ENCODE measurements at places on chromosomes 13 and 19.

DNA sequence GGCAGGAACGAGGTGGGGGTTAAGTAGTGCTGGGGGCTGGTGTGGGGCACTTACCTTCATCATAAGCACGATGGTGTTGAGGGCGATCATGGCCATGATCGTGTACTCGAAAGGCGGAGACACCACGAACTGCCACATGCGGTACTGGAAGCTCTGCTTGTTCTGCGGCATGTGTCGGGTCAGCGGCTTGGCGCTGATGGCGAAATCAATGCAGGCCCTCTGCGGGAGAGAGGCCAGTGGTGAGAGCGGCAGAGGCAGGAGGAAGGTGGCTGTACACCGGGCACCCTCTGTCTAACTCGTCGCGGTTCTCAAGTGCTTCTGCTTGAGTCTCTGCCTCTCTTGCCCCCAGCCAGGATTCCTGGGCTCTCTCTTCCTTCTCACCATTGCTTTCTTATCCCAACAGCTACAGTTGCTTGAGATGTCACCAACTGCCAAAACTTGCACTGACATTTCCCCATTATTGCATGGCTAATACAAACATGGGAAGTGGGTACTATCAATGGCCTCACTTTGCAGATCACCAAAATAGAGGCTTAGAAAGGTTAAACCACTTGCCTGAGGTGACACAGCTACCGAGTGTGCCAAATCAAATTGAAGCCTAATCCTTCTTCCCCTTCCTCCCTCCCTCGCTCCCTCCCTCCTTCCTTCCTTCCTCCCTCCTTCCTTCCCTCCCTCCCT lies 105.0 kb downstream of the IER2 start:
- DNase-seq = no peak

DNA sequence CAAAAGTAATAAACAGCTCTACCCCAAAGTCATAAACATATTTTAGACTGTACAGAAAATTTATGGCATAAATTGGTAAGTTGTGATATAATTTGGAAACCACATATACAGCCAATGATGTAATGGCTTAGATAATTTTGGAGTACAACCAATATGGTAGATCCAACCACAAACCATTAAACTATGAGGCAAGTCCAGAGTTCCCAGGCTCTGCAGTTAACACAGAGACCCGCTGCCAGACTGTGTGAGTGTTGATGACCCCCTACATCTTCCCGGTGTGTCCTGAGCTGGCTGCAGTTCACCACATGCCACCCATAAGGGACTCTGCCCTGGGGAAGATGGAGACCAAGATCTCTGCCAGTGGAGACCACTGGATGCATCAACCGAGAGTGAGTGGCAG lies 9.9 kb upstream of the SERPINE3 start:
- DNase-seq = no peak

- DNase-seq = no peak
These were observed 944.2 kb downstream of the EFNB2 start for GRCh38 chr13:105591277-105591676.

- DNase-seq = no peak
These were observed 202.3 kb downstream of the NBEA start for GRCh38 chr13:35144166-35144890.

DNA sequence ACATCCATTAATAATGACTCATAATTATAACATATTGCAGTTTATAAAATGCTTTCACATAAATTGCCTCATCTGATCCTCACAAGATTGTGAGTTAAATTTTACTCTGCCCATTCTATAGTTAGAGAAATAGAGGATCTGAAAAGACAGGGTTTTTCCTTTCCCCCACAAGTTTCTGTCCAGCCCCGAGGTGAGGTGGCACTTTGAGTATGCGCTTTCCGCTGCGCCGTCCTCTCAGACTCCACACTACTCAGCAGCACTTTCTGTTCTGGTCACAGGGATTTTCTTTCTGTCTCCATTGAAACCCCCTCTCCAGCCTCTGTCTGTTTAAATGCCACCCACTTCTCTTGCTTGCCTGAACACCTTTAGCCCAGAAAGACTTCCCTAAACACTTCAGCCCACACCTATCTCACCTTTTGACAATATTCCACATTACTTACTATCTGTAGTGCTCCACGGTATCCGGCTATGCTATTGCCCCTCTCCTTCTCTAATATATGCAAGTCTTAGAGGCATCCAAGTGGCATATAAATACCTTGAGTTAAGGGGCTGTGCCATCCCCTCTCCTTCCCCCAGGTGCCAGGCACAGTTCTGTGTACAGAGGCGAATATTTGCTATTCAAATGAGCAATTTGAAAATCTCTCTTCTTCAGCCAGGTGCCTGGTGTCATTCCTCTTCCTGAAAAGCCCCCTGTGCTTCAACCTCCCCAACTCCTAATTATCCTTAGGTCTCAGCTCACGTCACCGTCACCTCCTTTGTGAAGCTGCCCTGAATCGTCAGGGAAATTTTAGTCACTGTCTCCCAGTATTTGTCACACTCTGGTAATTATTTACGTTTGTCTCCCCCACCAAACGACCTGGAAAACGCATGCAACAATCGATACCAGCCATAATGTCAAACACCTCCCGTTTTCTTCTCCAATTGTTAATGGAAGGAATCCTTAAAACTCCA lies 268.7 kb downstream of the NHLRC3 start:
- DNase-seq = no peak

- DNase-seq = no peak
These were observed 19.5 kb upstream of the GAS6 start for GRCh38 chr13:113883314-113883811.

DNA sequence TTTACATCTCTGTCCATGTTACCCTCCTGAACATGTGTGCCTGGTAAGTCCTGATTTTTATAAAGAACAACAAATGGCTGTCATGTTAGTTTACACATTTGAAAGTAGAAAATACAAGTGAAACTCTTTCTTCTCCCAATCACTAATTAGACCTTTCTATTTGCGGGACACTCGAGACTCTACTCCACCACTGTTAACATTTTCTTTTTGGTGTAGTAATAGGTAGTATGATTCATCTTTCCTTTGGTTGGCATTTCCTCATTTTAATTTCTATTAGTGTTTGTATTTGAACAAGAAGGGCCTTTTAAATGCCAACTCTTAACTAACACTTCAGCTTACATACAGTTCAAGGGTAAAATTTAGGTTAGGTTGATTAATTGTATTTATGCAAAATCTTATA lies 371.1 kb downstream of the PCDH9 start:
- DNase-seq = no peak

- DNase-seq = no peak
These were observed 16.3 kb downstream of the DCUN1D2 start for GRCh38 chr13:113474179-113474578.

DNA sequence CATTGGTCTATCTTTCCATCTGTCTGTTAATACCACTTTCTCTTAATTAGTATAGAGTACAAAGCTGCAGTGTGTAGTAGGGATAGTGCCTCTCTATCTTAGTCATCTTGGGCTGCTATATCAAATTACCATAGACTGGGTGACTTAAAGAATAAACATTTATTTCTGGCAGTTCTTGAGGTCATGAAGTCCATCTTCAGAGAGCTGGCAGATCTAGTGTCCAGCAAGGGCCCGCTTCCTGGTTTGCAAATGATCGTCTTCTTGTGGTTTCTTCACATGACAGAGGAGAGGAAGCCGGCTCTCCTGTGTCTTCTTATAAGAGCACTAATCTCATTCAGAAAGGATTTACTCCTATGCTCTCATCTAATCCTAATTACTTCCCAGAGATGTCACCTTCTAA lies 6.1 kb downstream of the ZNF700 start:
- no peak for DNase-seq

- no peak for DNase-seq
These were observed 47.1 kb downstream of the ZNF568 start for GRCh38 chr19:36963280-36963679.

DNA sequence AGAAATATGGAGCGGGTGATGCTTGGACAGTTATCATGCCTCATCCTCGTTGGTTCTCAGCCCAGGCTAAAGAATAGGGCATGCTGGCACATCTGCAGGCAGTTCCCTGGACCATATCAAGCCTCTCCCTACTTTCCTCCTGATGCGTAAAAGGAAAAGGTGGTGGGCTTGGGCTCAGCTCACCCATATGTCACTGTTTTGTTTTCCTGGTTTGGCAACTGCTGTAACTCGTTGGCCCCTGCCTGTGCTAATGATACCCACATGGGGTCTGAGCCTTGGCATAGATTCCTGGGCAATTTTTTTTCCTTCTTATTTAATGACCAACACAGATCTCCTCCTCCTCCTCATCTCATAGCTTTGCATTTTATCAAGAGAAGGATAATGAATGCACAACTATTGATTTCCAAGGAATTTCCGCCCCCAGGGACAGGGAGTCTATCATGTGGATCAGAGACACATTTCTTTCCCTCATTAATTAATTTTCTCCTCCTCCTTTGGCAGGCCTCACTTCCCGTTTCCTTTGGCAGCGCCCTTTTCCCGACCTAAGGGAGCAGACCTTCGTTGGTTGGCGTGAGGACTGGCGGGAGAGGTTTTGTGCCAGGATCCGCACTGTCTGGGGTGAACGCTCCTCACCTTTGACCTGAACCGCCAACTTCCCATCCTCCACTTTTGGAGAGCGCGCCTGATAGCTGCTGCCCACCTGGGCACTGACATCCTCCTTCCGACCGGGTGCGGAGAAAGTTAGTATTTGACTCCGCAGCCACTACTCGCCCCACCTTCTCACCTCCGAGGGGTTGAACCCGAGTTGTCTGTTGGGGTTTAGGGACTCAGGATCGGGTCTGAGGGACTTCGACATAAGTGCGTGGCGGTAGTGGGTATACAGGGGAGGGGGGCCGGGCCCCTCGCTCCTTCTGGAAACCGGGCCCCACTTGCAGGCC lies 3.4 kb upstream of the POU4F1 start:
- DNase-seq = no peak

DNA sequence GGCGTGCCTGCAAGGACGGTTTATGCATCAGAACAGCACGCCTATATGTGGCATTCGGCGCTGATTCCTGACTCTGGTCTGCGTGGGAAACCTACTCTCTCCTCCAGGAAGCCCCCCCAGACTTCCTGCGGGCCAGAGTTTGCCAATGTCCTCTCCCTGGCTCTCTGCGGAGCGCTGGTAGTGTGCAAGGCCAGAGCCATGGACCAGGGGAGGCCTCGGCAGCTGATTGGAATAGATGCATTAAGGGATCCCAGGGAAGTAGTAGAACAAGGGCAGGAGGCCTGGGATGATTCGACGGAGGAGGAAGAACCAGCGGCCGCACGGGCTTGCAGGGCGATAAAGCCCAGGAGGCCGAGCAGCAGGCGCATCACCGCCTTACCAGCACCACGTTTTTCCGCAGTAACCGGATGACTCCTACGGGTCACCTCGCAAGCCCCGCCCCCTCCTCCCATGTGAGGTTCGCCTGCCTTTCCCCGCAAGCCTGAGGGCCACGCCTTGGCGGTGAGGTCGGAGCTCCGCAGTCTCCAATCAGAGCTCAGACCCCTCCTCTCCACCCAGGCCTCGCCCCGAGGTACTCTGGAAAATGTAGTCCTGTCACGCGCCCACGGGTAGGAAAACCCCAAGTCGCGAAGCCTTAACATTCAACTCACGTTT lies 5.0 kb downstream of the CLEC11A start:
- DNase-seq = peak; percentile 90

DNA sequence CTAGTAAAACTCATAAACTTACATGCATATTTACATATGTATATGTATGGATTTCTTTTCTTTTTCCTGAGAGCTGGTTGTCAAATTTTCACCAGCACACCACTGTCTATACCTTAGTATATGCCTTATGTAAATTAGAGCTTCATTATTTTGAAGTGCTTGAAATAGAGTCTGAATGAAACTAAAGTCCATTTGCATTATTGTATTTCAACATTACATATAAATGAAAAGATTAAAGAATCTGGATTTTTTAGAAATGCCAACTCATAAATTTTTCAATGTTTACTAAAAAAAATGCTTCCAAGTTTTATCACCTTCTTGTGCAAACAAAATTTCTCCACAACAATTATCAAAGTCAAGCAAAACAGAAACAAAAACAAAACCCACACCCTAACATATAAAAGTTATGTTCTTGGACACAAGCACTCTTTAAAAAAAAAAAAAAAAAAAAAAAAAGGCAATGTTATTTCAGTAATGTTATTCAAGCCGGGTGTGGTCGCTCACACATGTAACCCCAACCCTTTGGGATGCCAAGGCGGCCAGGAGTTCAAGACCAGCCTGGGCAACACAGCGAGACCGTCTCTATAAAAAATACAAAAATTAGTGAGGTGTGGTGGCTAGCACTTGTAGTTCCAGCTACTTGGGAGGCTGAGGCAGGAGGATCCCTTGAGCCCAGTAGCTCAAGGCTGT lies 18.3 kb downstream of the MED26 start:
- no peak for DNase-seq

DNA sequence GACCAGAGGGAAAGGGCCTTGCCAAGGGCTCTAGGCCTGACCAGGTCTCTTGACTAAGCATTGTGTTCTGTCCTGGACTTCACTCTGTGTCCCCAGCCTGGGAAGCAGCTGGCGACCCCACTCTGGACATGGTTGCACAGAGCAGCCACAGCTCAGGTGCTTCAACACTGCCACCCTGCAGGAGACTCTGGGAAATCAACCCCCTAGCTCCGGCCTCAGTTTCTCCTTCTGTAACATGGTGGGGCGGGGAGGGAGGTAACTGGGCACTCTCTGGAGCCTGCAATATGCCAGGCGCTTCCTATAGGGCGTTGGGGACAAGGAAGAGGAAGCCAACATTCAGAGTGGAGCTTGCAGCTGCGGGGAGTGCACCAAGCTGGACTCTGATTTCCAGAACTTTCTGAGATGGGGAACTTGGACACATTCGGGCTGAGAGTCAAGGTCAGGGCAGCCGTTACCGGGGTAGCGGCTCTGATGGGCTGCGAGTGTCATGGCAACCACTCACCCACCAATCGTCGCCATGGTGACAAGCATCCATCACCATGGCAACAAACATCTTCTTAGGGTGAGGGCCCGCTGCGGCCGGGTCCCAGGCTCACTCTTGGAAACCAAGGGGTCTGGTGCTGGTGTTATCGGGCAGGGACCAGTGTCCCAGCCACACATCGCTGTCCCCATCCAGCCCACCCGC lies 12.8 kb downstream of the F2RL3 start:
- no peak for DNase-seq

GRCh38 chr13:73809561-73809960 lies 324.6 kb downstream of the KLF12 start:
- no peak for DNase-seq

DNA sequence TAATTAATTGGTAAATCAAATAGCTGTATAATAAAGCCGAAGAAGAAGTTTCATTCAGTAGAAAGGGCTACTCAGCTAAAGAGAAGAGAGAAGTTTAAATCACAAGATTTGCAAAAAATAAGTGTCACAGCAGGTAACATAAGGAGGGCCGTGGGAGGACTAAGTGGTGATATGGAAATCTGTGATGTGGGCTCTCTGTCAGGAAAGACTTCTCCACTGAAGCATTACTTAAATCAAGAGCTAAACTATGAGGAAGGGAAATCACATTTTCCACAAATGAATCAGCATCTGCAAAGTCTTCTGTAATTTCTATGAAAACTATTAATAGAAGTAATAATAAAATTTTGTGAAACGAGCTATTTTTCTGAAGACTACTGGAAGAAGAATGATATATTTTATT lies 153.8 kb downstream of the PCDH9 start:
- DNase-seq = no peak
